ENCODE measurements at places on chromosomes 11 and 22.

DNA sequence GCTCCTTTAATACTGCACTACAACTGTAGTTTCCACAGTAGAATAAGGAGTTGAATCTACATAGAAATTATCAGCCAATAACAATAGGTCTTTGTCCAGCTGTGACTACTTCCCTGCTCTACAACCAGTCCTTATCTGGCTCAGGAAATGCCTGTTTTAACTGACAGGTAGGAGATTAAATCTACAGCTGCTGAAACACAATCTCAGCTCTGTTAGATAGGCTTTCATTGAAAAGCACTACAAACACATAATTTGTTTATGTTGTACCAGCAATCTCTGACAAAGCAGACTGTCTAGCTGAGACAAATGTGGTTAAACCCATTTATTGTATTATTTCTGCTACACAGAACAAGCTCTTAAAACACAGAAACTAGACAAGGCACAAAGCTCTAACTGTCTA, 230.0 kb downstream of the SOX6 start:
- peak; percentile 36 for DNase-seq

- no peak for DNase-seq
These were observed 80.2 kb downstream of the SGSM3 start for GRCh38 chr22:40450616-40451015.

- DNase-seq = no peak
These were observed 5.4 kb downstream of the DEAF1 start for GRCh38 chr11:689625-690024.

DNA sequence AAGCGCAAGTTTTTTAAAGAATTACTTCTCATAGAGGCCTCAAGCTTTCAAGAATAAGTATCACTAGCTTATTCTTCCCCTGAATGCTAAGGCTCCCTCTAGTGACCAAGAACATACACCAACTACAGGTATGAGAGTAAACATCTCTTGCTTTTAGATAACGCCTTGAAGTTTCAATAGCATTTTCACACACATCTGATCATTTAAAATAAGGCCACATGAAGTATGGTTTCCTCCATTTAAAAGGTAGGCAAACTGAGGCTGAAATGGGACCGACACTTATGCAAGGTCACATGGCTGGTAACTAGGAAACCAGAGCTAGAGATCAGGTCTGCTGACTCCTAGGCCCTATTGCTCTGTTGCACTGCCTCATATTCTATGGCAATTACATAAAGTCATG, 66.5 kb downstream of the CCDC34 start:
- DNase-seq = no peak

Measured in pons (tissue), 1 donor.